Endothelial cell (in vitro differentiated cells): ENCODE measurements at places on chromosomes 6 and 20. TPM values are rescaled to one million over a fixed set of nuclear protein-coding genes. Genes with fewer than 3 reads are reported as not detected.

The TFAP2D gene
- total RNA-seq: 0.31 TPM

DNA sequence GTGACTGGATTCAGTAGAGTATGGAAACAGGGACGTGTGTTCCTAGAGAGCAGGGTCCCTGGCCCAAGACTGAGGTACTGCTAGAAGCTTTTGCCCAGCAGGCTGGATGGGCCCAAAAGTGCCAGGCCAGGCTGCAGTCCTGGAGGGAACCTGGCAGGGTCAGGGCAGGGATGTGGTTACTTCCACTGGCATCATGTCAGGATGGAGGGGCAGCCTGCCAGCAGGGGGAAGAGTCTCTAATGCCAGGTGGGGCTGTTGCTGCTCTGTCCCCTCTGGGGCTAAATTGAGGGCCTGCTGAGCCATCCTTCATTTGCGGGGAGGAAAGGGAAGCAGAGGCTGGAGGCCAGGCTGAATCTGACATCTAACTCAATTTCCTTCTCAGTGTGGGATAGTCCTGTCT is 17.2 kb downstream of the ZDHHC14 start:
- H3K27ac ChIP-seq: no peak overlapping the region
- DNase-seq: no peak
- H3K4me3 ChIP-seq: no peak overlapping the region
- peaks cover 6% of the 10 kb centered on the region for H3K36me3 ChIP-seq

DNA sequence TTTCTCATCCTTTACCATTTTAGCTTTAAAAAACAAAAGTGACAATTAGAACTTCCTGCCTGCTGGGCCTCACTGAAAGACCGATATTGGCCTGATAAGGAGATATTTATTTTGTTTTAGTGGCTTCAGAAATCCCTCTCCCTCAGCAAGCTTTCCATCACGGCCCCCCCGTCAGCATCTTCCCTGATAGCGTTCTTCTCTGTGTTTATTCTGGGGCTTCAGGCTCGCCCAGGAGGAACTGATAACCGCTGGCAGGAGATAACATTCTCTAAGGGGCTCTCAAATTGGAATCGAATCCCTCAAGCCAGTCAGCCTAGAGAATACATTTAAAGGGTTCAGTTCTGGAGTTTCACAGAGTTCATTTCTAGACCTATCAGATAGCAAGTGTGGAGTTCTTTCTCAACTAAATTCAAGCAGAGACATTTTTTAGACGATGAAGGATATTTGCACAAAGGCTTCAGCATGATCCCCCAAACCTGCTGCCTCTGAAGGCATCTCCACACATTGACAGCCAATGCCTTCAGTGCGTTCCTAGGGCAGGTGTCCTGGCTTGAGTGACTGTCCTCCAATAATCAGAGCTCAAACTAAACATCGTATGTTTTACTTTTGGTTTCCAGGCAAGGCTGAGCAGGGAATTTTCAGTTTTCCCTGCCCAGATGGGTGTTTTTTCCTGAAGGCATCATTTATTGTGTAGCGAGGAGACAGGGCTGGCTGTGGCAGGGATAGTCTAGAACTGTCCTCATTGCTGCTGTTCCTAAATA is 17.0 kb downstream of the PRDM1 start:
- no peak for DNase-seq
- peaks cover 4% of the 10 kb centered on the region for H3K27me3 ChIP-seq
- peaks cover 61% of the 10 kb centered on the region for H3K4me1 ChIP-seq
- peak overlapping the region; percentile 57 for H3K27ac ChIP-seq

GRCh38 chr6:81834141-81834681 is 81.7 kb upstream of the TENT5A start:
- H3K36me3 ChIP-seq: no peaks in the 10 kb centered on the region
- no peak for DNase-seq
- H3K4me3 ChIP-seq: no peak overlapping the region
- H3K27ac ChIP-seq: no peak overlapping the region

DNA sequence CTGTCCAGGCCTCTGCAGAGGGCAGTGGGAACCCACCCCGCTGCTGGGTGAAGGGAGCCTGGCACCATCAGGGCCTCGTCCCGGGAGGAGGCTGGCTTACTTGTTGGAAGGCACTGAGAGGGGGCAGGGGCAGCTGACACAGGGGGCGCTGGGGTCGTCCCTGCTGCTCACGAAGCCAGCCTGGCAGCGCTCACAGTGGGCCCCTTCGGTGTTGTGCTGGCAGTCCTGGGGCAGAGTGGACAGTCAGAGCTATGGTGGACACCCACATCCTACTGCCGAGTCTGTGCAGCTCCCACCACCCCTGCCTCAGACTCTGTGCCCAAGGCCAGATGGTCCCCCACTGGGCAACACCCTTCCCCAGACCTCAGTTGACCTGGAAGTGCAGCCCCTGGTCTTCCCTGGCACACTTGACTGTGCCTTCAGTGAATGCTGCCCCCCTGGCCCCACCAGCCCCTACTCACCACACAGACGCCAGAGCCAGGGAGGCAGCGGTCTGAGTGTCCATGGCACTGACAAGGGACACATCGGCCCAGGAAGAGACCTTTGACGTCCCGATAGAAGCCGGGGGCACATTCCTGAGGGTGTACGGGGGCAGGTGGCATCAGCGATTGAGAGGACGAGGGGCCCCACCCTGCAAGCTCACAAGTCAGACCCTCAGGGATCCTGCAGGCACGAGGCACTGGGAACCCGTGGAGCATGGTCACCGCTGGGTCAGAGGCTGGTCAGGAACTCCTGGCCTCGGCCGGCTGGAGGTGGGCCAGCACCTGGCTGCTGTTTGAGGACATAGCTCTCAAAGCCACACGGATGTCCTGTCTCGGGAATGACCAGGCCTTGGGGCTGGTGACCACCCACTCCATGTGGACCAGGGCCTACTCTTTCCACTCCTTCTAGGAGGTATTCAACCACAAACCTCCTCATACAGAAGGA is 21.4 kb downstream of the ADRM1 start:
- H3K4me3 ChIP-seq: no peak overlapping the region
- no peaks in the 10 kb centered on the region for H3K4me1 ChIP-seq
- DNase-seq: no peak
- H3K27me3 ChIP-seq: peaks cover 7% of the 10 kb centered on the region

The LAMA2 gene
- total RNA-seq: 2.0 TPM

DNA sequence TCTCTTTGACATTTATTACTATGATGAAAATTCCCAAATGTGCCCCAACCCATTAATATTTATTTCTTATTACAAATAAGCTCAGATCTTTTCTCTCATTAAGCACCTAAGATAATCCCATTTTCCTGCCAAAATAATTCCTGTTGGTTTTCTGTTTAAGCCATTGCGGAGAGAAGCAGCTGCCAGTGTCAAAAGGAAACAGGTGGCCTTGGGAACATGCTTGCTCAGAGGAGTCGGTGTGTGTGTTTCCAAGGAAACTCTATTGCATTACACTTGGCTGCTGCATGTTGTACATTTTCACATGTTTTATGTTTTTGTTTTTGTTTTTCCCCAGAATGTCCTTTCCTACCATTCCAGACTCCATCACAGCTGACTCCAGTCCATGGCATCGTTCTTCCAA is 56.4 kb downstream of the CD24 start:
- H3K4me1 ChIP-seq: peaks cover 7% of the 10 kb centered on the region
- H3K27ac ChIP-seq: peak overlapping the region; percentile 2
- DNase-seq: no peak
- H3K36me3 ChIP-seq: no peaks in the 10 kb centered on the region

DNA sequence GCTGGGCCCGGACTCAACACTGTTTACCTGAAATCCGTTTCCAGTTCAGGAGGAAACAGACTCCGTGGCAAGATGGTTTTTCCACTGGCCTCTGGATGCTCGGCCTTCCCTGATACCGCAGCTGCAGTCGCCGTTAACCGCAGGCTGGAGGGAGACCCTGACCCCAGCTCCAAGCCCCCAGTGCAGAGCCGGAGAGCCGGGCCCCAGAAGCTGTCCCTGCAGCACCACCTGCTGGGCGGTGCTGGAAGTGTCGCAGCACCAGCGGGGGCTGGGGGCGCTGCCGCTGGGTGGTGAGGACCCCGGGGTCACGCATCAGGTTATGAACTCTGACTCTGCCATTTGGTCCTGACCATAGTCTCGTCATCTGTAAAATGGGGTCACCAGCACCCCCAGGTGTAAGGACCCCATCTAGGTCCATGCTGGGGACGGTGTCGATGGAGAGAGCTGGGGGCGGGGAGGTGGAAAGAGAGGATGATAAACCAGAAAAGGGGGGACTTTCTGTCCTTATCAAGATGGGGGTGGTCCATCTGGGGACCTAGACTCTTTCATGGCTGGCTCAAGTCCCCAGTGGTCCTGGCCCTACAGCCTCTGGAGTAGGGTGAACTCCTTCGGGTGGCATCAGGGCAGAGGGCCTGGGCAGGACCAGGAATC is 20.8 kb upstream of the CHRNA4 start:
- H3K4me3 ChIP-seq: no peak overlapping the region
- no peaks in the 10 kb centered on the region for H3K4me1 ChIP-seq
- peaks cover under 1% of the 10 kb centered on the region for H3K36me3 ChIP-seq
- H3K27ac ChIP-seq: no peak overlapping the region
- peaks cover 9% of the 10 kb centered on the region for H3K27me3 ChIP-seq

The PPIL6 gene
- 0.95 TPM for total RNA-seq

The REPS1 gene
- total RNA-seq: 50.4 TPM

- peaks cover 10% of the 10 kb centered on the region for H3K36me3 ChIP-seq
- H3K4me1 ChIP-seq: peaks cover 6% of the 10 kb centered on the region
- H3K4me3 ChIP-seq: no peak overlapping the region
- H3K27ac ChIP-seq: no peak overlapping the region
- no peak for DNase-seq
Observed at GRCh38 chr6:90118069-90118468, 178.6 kb downstream of the BACH2 start.
